ENCODE measurements at places on chromosomes 16 and 17.

DNA sequence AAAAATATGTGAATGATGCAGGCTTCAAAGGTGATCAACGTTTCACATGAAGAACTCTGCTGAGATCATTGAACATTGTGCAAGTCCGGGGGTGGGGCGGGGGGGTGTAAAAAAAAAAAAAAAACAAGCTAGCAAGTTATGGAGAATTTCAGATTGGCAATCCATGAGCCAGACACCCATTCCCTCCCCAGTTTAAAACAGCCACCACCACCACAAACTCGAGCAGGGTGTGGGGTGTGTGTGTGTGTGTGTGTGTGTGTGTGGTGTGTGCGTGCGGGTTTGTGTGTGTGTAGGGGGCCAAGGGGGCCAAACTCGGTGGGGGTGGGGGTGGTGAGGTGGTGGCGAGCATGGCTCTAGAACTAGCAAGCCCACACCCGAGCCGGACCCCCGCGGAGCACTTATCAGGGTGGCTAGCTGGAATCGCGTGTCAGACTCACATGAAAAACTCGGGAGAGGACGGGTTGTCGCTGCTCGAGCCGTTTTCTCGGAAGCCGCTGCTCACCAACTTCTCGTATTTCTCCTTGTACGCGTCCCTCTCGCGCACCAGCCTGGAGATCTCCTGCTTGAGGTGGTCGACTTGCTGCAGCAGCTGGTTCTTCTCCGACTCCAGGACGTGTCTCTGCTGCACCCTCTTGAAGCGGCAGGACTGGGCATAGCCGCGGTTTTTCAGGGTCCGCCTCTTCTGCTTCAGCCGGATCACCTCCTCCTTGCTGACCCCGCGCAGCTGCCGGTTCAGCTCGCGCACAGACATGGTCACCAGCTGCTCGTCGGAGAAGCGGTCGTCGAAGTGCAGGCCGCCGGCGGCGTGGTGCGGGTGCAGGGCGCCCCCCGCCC is 2.0 kb downstream of the MAF start:
- peak; percentile 13 for DNase-seq

- no peak for DNase-seq
These were observed 245.0 kb downstream of the CPPED1 start for GRCh38 chr16:12558641-12559040.

GRCh38 chr16:1632638-1632970 is 20.4 kb downstream of the CRAMP1 start:
- no peak for DNase-seq

- no peak for DNase-seq
These were observed 135.8 kb downstream of the CDH8 start for GRCh38 chr16:61900482-61900881.

GRCh38 chr17:72648702-72649101 is 443.8 kb downstream of the SLC39A11 start:
- no peak for DNase-seq

DNA sequence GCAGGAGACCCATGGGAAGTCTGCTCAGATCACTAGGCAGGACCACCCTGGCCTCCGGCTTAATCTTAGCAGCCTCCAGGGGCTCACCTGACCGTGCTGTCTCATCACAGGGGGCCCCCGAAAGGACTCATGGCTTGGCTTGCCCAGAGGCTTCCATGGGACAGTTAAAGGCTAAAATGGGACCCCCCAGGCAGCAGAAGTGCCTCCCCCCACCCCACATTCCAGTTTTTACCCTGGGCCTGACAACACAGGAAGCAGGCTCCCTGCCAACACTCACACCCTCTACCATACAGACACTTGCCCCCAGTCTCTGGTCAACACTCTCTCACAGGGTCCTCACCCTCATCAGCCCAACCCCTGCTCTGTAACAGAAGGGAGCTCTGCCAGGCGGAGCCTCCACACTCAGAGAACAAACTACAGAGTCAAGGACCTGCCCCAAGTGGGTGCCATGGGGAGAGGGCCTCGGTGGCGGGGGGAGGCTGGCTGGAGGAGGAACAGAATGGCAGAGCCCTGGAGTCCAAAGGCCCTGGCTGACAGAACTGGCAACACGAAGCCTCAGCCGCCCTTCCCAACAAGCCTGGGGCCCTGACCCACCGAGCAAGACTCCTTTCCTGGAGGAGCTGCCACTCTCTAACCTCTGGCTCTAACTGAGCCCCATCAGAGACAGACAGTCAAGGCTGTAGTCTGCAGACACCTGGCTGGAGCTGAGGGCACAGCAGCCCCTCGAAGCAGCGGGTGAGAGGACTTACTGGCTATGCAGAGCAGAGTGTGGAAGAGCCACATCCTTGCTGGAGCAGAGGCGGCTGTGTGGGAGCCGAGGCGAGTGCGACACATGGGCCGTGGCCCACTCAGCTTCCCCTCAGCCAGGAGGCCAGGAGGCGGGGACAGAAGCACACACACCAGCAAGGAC is at the start of gene ITGAE:
Gene ITGAE, minus strand, starts transcription at position 827 of the 910 bp plus-strand sequence. Its CDS starts 44 bp downstream, at position 783.
- DNase-seq = no peak

DNA sequence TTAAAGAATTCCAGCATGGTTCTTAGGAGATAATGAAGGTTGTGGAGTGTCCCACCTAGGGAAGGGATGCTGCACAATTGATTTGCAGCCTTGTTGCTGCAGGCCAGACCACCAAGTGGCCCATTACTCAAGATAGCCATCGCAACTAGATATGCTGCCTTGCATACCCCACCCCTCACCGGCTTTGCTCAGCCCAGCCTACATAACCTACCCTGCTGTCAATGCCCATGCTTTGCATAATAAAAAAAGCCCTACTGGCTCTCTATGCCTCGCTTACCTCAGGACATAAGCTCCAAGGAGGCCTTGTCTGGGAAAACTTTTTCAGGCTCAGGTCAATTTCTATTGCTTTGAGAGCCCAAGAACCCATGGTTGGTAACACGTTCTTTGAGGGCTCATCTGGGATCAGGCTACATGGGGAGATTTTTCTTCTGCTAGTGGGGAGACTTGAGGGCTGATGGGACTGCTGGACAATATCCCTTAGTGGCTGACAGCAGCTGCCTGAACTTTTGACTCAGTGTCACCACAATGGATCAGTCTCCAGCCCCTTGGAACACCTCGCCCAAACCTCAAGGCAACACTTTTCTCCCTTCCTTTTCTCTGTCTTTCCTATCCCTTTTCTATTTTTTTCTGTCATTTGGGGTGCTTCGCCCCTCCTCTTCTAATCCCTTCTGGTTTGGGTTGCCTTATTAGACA is 38.3 kb downstream of the SCPEP1 start:
- no peak for DNase-seq

GRCh38 chr16:27823421-27823820 is 240.1 kb downstream of the GSG1L start:
- no peak for DNase-seq

- no peak for DNase-seq
These were observed 72.6 kb downstream of the TMEM100 start for GRCh38 chr17:55649957-55650597.

DNA sequence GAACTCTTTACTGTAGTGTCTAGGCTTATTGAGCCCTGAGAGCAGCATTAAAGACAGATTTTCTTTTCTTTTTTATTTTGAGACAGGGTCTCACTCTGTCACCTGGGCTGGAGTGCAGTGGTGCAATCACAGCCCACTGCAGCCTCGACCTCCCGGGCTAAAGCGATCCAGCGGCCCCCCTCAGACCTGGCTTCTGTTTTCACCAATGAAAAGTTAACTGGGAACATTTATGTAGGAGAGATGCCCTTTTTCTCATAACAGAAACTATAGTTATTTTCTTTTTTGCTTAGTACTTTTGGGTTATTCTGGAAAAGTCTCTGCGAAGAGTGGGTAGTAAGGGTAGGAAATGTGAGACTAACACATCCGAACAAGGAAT is 1.5 kb downstream of the MAP1LC3B start:
- DNase-seq = no peak

- no peak for DNase-seq
These were observed 19.4 kb downstream of the UNC45B start for GRCh38 chr17:35167046-35167445.

DNA sequence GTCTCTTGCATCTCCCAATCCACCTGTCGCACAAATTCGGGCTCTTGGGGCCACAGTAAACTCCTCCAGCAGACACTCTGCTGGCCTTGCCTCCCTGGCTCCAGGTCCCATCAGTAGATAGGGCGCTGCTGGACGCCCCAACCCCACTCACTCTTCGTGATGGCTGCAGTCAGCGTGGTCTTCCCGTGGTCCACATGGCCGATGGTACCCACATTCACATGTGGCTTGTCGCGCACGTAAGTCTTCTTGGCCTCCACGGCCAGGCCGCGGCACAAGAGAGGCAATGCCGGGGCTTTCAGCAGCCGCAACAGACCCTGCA is 428 bp downstream of the TUFM start:
- no peak for DNase-seq

DNA sequence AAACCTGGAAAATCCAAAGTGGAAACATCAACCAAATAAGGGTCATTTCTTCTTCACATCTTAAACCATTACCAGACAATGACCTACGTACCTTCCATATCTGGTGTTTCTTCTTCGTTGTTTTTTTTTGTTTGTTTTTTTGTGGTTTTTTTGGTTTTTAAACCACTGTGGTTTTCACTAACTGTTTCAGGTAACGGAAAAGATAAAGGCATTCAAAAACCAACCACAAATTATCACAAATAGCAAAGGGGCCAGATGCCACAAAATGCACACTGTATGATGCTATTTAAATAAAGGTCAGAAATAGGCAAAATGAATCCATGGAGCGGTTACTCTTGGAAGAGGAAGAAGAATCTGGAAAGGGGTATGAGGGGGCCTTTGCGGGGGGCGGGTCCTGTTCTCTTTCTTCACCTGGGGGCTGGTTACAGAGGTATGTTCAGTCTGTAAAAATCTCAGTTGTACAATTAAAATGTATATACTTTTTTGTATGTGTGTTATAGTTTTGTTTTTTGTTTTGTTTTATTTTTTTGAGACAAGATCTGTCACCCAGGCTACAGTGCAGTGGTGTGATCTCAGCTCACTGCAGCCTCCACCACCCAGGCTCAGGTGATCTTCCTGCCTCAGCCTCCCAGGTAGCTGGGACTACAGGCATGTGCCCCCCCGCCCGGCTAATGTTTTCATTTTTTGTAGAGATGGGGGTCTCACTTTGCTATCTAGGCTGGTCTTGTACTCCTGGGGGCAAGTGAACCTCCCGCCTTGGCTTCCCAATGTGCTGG is 29.6 kb downstream of the LITAF start:
- no peak for DNase-seq

- no peak for DNase-seq
These were observed 4.3 kb downstream of the SPDYE4 start for GRCh38 chr17:8753976-8754440.

DNA sequence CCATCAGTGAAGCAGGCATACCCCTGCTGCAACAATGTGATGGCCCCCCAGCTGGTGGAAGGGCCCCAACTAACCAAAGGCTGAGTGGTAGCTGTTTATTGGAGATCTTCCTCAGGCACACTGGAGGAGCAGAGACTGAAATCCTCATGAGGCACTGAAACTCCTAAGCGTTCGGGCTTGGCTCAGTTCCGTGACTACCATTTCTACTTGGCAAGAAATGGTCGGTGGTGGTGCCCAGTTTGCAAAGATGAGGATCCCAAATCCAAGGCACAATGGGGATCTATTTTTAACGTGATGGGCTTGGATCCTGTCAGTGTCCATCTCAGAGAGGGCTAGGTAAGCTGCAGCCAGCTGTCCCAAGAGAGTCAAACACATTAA is 82.8 kb downstream of the TNFRSF13B start:
- DNase-seq = no peak

- DNase-seq = no peak
These were observed 159.2 kb upstream of the CDH5 start for GRCh38 chr16:66207139-66207882.

GRCh38 chr17:36511216-36511615 is 23.5 kb downstream of the MYO19 start:
- no peak for DNase-seq

DNA sequence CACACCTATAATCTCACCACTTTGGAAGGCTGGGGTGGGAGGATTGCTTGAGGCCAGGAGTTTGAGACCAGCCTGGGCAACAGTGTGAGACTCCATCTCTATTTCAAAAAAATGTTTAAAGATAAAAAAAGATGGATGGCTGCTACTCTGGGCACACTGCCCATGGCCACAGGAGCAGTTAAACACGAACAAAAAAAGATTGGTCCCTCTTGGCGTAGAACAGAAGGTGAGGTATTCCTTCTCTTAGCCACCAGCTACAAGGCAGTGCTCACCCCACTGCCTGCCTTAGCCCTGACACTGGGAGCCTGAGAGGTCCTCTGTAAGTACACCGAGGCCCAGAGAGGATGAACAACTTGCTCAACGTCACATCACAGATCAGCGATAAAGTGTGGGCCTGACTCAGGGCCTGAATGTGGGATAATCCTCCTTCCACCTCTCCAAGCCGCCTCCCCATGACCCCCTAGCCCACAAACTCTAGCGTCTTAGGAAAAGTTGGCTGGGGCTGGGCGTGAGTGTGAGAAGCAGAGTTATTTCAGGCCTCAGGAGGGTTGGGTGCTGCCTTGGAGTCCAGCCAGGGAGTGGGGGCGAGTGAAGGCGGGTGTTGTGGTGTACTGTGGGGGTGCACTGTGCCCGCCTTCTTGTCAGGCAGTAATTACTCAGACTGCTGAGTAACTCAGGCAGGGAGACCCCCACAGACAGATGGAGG is 2.3 kb upstream of the DPH1 start:
- DNase-seq = no peak

DNA sequence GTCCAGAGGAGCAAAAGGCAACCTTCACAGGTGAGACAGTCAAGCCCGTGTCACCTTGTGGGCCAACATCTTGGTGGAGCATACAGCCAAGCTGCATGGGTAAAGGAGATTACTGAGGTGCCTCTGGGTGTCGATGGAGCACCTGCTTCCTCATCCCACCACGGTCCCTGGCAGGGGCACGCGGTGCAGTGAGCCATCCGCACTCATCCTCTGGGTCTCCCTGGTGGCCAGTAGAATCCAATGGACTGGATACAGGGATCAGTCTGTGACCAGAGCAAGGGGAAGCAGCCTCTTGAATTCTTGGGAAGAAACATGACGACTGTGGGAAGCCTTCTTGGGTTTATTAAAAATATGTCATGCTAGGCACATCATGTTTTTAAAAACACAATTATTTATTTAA is 4.8 kb upstream of the WSCD1 start:
- no peak for DNase-seq

GRCh38 chr17:15456972-15457722 is 10.3 kb downstream of the CDRT4 start:
- no peak for DNase-seq

DNA sequence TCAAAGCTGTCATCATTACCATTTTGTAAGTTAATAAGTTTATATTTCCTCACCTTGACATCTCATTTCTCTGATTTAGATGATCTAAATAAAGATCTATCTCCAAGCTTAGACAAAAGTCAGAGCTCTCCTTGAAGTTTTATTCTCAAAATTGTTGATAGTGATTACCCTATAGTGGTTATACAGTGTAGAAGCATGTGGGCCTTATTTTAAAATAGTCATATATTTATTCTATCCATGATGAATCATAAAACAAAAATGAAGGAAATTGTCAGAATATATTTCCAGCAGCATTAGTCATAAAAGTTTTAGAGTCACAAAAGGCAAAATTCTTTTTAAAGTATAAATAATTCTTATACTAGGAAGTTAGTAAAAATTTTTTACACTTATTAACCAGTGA is 49.0 kb downstream of the RHOT1 start:
- no peak for DNase-seq

Measured in effector CD4-positive, alpha-beta T cell (primary cell).